ENCODE measurements at places on chromosomes 2 and 18.

DNA sequence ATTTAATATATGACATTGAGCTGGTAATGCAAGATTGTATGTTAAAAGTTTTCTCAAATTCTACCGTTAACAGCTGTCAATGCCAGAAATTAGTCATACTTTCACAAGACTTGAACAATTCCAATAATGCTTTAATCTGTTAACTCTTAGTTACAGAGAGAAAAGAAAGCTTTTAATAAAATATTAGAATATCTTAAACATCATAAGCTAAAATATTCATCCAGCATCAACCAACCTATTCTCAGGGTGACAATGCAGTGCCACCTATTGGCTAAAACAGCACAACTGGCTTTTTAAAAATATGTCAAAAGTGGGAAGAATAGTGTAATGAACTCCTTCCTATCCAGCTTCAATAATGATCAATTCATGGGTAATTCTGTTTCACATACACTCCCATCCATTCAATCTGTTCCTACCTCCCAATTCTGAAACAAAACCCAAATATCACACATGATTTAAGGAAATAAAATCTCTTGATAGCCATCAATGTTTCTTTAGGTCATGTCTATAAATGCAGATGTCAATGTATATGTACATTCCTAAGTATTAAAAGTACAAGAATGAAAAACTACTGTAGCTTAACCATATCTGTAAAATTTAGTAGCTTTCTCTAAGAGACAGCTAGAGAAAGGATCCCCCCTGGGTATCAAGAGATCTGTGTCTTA is 79.8 kb upstream of the CCDC141 start:
- DNase-seq, result peak; percentile 18

DNA sequence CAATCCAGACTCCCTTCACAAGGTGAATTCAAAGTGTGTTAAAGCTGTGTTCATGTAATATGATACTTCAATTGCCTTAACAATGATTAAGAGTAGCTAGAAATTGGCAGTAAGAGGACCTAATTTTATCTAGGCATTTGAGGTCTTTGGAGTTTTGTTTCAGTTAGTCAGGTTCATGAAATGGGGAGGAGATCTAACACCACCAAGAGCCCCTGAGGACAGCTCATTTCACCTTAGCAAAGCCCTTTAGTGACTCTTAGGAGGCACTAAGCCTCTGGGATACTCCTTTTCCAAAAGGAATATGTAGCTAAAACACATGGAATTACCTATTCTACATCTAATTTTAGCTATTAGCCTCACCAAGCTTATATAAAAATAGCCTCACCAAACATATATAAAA is 716.5 kb upstream of the RAB6C start:
- DNase-seq, result no peak

DNA sequence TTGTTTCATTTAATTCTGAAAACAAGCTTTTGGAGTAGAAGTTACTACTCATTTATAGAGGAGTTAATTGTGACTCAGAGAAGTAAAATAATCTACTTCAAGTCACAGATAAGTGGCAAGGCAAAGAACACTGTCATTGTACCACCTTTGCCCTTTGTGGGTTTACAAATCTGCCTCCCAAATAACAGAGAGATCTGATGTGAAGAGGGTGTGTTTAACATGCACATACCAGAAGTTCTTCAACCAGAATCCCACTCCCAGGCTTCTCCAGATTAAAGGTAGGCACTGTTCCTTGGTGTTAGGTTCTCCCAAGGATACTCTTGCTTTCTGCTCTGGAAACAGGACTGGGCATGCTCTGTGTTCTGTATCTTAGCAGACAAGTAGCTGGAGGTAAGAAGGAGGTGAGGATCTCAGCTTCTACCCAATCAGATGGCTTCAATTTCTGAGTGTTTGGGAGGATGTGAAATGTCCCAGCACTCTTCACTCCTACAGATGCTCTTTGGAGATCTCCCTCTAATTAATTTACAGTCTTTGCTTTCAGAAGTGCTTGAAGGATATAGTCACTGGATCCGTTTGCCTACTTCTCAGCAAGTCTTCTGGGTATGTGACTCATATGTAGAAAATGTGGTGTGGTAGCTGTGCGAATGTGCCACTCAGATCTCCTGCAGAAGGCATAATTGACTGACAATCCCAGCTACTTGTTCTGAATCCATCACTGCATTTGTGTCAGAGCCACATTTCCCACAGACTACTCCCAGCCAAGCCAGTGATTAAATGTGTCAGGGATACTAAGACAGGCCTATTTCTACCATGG is 111.1 kb downstream of the KLHL14 start:
- no peak for DNase-seq

DNA sequence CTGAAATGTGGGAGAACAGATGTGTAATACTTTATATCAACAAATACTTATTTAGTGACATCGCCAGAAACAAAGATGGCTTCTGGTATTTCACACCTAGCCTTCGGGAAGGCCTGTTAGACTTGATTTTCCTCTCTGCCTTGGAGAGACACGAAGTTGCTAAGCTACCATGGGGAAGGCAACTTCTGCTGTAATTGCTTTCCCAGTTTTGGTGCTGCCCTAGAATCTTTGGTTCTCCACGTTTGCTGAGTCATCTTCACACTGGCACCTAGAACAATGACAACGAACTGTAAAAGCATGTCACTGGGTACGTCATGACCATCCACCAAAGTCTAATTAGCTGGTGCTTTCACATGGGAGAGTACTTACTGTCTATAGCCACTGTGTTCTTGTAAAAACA is 58.7 kb upstream of the ACTR3 start:
- DNase-seq, result peak; percentile 31

- DNase-seq, result no peak
Observed at GRCh38 chr2:132915812-132916549, 246.0 kb upstream of the LYPD1 start.

DNA sequence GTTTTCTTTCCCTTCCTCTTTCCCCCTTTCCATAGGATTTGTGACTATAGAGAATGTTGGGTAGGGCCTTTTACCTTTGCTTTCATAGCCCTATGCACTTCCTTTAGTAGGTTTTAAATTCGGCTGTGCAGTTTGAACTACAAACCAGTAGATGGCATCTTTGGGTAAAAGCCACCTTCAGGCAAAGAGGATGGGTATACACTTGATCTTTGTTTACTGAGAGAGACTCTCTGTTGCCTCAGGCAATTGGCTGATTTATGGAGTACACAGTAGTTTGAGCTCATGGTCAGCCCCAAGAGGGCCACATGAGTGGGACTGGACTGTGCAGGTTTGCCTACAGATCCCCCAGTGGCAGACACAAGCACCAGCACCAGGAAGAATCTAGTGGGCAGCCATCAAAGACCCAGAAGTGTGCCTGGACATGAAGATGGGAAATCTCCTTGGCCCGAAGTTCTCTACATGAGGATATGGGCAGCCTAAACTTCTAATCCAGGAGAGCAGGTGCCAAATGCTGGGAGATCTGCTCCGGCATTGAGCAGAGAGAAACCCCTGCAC is 1304.3 kb upstream of the DDX18 start:
- DNase-seq, result no peak

DNA sequence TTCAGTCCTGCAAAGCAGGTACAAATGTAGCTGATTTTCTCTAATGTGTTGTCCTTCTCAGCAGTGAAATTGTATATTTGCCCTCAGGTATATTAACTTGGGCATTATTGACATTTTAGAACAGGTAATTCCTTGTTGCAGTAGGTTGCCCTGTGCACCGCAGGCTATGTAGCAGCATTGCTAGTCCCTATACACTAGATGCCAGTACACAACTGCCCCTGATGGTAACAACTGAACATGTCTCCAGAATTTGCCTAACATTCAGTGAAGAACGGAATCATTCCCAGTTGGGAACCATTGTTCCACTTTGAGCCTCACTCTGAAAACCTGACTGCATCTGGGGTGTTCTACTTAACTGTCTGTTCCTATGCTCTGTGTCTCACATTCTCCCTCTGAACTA is 23.1 kb upstream of the TFPI start:
- no peak for DNase-seq

DNA sequence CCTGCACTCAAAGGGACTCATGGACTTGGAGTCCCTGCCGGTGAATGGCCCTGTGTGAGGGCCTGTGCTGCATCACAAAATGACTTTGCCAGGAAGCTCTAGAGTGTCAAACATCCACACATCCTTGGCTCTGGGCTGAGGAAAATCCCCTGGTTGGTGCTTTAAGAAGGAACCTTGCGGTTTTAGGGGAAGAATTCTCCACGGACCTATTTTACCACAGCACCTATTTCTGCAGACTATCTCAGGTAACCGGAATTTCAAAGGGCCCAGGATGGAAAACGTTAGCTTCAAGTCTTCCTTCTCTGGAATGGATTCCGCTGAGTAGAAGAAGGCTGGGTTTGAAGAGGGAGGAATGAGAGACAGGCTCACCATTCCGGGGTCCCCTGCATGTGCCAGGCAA is 166.2 kb downstream of the ALK start:
- DNase-seq, result no peak

- DNase-seq, result no peak
Observed at GRCh38 chr2:215868846-215869543, 144.4 kb downstream of the MREG start.

- DNase-seq, result no peak
Observed at GRCh38 chr2:80092474-80092873, 212.1 kb downstream of the LRRTM1 start.

- DNase-seq, result no peak
Observed at GRCh38 chr2:60529136-60529784, 24.2 kb downstream of the BCL11A start.

- no peak for DNase-seq
Observed at GRCh38 chr2:225582355-225583116, 183.0 kb downstream of the NYAP2 start.

DNA sequence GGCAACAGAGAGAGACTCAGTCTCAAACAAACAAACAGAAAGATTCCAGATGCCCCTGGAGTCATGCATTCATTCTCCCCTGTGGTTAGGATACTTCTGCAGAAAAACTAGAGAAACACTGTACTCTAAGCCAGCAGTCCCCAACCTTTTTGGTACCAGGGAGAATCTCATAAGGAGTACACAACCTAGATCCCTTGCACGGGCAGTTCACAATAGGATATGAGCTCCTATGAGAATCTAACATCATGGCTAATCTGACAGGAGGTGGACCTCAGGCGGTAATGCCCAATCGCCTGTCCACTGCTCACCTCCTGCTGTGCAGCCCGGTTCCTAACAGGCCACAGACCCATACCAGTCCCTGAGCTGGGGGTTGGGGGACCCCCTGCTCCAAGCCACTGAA is 18.3 kb downstream of the PSME4 start:
- no peak for DNase-seq

DNA sequence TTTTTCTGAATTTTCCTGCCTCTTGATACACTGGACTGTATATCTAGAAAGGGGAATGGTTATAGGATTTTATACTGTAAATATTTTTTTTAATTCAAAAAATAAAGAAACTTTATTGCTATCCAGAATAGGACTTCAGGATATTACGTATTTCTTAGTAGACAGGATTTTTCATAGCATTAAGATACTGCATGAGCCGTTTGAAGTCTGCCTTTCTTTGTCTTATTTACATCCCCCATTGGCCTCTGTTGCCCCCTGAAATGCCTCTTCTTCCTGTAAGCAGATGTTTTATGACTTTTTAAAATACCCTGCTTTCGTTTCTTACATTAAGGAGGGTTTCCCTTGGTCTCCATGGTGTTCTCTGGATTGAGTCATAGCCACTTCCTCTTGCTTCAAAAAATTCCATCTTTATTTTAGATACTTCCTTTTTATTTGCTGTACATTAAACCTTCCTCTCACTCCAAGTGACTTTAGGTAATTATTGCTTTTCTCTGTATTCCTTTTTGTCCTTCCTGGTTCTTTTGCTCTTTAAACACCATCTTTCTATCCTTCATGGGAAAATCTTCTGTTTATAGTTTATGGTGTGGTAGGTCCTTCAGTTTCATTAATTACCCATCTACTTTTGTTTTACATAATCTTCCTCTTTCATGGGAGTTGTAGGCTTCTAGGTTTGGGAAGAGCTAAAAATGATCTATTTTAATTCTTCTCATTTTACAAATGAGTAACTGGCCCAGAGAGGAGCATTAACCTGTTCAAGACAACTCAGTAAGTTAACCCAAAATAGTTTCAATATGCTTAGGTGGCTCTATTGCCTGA is 72.6 kb downstream of the ZNF532 start:
- DNase-seq, result peak; percentile 41

- no peak for DNase-seq
Observed at GRCh38 chr2:46562451-46562840, 83.1 kb downstream of the TMEM247 start.

DNA sequence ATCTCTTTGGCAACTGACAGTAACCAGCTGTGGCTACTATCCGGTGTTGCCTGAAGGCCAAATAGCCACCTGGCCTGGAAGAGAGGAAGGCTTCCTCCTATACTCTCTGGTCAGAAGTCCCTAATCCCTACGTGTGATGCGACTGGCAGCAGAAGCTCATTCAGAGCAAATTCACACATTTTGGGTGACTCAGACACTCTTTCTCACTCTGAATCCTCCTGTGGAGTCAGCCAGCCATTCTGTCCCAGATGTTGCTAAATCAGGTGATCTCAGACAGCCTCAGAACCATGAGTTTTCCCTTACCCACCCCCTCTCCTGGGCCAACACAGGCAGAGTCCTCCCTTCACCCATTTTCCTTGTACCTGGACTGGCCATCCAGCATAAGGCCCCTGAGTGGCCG is 34.7 kb downstream of the CFAP53 start:
- no peak for DNase-seq

- no peak for DNase-seq
Observed at GRCh38 chr2:138058427-138058826, 94.2 kb downstream of the HNMT start.

DNA sequence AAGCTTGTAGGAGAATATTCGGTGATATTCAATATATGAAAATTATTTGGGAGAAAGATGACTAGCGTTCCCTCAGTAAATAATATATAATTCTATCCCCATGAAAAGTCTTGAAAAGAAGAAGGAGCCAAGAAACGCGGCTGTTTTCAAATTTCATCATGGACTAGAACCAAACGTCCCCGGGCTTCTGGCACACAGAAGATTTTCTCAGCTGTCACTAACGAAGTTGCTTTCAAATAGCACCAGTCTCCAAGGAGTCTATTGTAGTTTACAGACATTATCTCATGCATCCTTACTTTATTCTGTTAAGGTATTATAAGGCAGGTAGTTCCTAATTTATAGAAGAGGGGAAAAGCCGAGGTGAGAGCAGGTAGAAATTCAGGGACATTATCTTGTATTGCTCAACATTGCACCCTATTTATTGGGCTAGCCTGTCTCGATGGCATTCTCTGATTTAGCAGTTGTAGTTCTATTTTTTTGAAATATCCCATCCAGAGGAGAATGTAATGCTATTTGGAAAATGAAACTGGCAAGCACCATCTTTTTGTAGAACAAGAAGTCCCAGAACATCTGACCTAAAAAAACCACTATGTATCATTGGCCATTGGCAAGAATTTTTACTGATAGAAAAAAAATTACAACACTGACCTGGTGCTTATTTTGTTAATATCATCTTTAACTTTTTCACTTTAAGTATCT is 198.1 kb upstream of the RASGRP3 start:
- no peak for DNase-seq

- no peak for DNase-seq
Observed at GRCh38 chr2:10552220-10552870, 104.2 kb upstream of the ODC1 start.

GRCh38 chr2:168632709-168633121 is 169.7 kb upstream of the NOSTRIN start:
- no peak for DNase-seq

Data from HFFc6 (cell line).